Substantia nigra (tissue), 51 donors: ENCODE measurements at places on chromosomes 11 and 22.
A peak's percentile ranks its signal among the peaks of the same experiment; 100 is the strongest.

GRCh38 chr11:88206751-88207150 lies 31.5 kb upstream of the RAB38 start:
- DNase-seq: no peak

GRCh38 chr11:6927030-6927617 lies 898 bp downstream of the ZNF215 start:
- no peak for DNase-seq

- DNase-seq: no peak
Observed at GRCh38 chr11:3184732-3185347, 19.7 kb upstream of the OSBPL5 start.

DNA sequence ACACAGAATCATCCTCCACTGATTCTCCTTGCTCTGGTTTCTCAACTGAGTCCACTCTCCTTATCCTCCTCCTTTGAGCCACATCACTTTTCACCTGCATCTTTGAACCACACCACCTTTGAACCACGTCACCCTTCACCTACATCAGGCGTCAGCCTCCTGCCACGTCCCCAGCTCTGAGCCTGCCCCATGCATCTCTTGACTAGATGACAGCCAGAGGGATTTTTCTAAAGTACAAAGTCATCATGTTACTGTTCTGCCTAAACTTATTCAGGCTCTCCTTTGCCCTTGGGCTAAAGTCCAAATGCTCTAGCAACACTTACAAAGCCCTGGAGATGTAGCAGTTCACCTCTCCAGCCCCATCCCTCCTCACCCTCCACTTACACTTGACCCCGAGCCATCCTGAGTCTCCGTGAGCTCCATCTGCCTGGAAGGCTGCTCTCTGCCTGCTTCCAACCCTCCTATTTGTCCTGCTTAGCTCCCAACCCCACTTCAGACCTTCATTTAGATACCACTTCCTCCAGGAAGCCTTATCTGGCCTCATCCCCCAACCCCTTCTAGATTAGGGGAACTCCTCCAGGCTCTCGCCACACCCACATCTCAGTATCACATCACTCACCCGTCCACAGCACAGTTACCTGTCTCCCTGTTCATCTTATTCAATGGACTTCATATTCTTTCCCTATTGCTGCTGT lies 3.7 kb upstream of the MS4A10 start:
- no peak for DNase-seq

DNA sequence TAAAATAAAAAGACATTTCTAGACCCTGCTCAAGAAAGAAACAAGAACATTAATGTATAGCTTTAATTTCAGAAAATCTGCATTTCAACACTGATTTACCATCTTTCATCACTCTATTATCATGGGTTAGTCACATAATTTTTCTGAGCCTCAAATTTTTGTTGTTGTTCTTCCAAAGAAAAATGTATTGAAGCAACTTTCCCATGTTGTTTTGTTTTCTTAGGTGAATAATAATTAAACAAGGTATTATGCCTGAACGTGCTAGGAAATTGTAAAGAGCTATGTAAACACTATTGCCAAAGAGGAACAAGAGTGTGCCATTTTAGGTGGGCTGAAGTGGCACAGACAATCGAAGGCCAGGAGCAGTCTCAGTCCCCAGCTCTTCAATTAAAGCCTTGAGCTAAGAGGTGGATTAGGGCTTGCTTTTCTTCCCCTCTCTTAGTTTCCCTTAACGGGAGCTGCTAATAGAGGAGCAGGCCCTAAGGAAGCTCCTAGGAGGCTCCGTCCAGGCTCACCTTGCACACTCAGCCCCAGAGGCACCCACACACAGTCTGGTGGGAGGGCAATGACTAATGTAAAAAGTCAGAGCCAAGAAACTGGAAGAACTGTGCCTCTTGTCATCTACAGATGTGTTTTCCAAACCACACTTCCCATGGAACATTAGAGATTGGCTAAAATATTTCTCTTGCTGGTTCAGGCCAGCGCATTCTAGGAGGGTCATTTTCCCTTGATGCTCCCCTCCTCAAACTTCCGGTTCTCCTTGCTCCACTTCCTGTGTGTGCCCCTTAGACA lies 8.8 kb upstream of the UBASH3B start:
- no peak for DNase-seq

- no peak for DNase-seq
Observed at GRCh38 chr11:35518766-35519165, 6.7 kb downstream of the PAMR1 start.

- DNase-seq: no peak
Observed at GRCh38 chr11:96055706-96056387, 131.9 kb upstream of the MTMR2 start.

DNA sequence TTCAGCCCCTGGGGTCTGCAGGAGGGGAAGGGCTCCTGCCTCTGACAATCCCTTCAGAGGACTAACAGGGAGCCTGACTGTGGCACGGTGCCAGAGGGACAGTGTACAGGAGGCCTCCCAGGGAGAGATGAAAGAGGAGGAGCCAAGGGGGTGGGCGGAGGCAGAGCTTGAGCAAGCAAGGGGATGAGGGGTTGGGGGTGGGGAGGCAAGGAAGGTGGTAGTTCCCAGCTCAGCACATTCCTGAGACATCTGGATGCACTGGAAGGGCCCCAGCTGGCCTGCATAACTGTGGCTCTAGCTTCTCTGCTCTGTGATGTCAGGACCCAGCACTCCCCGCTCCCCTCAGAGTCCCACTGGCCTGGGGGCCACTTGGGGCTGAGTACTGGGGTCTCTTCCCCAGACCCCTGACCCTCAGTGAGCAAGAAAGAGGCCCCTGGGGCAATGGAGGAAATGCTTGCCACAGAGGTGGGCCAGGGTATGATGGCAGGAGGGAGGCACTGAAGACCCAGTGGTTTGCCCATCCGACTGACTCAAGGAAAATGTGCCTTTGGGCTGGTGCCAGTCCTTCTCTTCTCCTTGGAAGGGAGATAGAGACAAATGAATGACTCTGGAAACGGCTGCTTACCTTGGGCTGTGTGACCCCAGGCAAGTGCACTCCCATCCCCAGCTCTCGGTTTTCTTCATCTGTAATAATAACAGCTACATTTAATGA lies 13.3 kb downstream of the CREB3L1 start:
- no peak for DNase-seq

- peak; percentile 41 for DNase-seq
Observed at GRCh38 chr22:30390974-30391691, 3.9 kb upstream of the RNF215 start.

- no peak for DNase-seq
Observed at GRCh38 chr11:118524757-118525470, 2.4 kb upstream of the TTC36 start.

DNA sequence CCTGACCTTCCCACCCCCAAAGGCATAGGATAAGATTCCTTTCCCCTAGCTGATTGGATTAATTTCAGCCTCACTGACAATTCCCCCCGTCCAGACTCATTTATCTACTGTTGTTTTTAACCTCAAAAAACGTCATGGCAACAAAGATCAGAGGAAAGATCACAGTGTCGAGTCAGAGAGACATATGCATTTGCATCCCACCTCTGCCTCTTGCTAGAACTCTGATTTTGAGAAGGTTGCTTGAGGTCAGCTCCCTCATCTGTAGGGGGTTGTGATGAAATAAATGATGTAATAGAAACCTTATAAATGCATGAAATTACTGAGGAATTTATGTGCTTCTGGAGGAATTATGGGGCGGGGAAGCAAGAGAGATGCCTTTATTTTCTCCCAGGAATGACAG lies 53.3 kb upstream of the SYN3 start:
- DNase-seq: no peak

DNA sequence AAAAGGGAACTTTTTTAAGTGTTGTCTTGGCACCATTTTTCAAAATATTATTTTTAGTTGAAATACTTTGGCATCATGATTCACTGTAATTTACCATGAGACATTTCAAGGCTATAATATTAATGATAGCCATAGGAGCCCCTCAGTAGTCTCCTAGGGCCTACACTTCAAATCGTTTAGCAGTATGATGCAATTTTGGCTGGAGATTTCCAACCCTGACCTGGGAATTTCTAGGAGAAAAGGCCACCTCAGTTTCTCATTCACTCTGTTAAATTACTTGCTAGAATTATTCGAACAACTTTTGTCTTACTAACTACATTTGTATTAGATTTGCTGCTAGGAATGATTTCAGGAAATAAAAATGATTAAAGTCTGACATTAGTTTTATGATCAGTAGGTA lies 1610.9 kb upstream of the RAG2 start:
- no peak for DNase-seq

DNA sequence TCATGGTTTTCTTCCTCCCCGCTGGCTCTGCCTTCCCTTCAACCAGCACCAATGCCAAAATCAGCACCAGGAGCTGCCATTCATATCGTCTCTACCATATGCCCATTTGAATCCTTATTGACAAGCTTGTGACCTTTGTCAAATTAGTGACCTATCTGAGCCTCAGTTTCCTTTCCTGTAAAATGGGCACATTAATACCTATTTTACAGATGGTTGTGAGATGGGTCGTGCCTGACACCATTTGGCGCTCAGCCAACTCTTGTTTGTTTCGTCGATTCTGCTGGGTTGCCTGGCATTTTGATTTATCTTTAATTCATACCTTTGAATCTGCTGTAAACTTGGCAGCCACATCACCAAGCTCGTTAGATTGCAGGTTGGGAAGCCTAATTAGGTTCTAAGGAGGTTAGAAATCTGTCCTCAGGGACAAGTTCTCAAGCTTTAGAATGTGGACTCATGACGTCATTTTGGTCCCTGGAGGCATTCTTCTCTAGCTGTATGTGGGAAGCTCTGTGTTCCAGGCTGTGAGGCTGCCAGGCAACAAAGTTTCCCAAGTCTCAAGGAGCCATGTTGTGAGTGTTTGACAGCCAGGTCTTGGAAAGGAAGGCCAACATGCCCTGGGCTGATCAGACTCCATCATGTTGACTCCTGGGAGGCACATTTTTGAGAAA lies 61.0 kb downstream of the RPS6KA4 start:
- DNase-seq: no peak

GRCh38 chr22:47561115-47561675 lies 798.7 kb downstream of the TBC1D22A start:
- DNase-seq: no peak
